ENCODE measurements at places on chromosomes 6 and 20.

DNA sequence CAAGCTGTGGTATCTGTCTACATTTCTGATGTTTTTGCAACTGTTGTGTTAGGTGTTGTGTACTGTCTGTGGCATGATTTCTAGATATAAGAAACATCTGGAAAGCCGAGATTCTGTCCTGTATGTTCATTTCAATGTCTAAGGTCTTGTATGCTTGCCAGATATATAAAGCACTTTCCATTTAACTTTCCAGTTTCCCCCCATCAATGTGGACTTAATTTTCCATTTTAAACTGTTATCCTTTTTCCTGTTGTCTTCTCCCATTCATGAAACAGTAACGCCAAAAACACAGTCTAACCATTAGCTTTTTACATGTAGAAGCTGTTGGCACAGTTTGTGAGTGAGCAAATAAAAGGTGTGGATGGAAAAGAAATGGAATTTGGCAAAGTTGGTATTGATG is 181.6 kb downstream of the FARS2 start:
- no peak for DNase-seq

GRCh38 chr20:50821994-50822393 is 27.1 kb downstream of the BCAS4 start:
- no peak for DNase-seq

- no peak for DNase-seq
Measured at GRCh38 chr6:84304881-84305280, 77.4 kb upstream of the CEP162 start.

DNA sequence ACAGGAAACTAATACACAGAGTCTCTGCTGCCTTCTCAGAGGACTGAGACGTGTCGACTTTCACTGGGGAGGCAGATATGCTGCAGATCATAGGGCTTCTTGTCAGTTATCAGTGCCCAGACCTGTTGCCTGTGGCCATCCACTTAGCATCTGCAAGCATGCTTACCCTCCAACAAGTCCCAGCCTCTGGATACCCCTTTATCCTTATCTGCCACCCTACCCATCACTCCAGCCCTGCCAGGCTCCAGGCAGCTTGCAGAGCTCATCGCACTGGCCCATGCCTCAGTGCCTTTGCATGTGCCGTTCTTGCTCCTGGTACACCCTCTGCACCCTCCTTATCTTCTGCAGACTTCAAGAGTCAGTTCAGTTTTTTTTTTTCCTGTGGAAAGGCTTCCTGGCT is 119.2 kb downstream of the TOX2 start:
- no peak for DNase-seq

DNA sequence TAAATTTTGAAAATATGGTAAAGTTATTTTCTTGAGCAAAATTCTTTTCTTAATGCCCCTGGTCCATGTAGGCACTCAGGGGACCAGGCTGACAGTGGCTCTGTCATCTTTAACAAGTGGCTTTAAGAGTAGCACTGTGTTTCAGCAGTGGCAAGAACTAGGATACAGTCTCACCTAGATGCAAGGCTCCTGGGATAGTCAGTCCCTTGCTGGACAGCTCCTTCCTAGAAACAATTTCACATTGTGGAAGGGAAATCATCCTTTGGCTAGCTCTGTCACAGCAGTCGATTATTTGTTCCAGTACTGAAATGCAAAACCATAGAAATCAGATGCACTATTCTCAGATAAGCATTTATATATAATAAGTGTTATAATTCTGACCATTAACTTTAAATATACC is 175.4 kb upstream of the KCNQ5 start:
- no peak for DNase-seq

DNA sequence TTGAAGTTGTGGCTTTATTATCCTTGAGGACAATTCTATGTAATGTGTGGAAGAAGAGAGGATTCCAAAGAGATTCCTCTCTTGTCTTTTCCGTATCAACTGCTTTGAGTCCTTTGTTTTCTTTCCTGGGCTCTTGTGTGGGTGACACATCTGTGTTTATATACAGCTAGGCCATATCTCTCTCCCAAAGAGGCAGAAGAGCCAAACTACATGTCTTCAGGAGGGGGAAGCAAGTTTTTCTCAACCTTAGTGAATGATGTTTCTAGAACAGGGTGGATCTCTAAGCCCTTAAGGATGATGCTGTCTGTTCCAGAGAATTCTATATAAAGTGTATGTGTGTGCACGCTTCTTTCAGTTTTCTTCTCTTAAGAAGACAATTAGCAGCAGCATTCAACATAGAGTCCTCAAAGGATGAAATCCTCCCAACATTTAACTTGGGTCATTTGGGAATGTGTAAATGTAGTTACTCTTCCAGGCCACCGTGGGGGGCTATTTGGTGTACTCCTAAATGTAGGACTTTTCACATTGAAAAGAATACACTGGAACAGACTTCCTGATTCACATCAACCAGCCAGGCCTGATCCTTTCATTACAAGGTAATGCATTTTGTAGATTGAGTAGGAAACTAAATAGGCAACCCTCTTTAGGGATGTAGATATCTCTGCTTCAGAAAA is 92.8 kb upstream of the EEF1E1 start:
- DNase-seq: no peak

DNA sequence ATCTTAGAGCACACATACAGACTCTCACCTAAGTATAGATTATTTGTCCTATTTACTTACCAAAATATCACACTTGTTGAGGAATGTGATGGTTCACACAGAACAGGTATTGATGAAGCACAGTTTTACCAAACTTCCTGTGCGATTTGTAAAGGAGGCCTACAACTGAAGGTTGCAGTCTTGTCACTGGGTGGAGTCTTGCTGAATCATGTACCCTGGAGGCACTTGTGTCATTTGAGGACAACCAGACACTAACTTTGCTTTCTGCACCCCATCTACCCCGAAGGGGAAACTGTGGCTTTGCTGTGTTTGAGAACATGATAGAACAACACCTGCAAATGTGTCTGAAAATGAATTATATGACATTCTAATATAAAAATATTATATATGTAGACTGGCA is 32.4 kb upstream of the HINT3 start:
- no peak for DNase-seq
